ENCODE measurements at places on chromosomes 4 and X. TPM values are rescaled to one million over a fixed set of nuclear protein-coding genes. Genes with fewer than 3 reads are reported as not detected.

DNA sequence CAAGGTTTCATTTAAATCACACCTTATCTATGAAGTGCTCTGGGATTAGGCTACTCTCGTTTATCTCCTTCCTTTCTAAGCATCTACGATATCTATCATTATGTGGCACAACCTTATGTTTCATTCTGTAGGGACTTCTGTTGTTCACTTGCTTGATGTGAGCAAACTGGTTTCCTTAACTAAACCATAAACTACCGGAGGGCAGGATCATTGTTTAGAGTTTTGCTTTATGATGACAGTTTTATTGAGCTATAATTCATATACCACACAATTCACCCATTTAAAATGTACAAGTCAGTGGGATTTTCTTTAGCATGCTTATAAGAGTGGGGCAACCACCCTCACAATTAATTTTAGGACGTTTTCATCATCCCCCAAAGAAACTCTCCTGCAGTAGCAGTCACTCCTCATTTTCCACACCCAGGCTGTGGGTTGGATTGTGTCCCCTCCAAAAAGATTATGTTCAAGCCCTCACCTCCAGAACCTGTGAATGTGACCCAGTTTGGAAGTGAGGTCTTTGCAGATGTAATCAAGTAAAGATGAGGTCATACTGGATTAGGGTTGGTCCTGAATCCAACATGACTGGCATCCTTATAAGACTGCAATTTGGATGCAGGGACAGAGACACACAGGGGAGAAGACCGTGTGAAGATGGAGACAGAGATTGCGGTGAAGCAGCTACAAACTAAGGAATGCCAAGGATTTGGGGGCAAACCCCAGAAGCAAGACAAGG lies 42.1 kb upstream of the SH3RF1 start:
- DNase-seq, result peak; percentile 40

DNA sequence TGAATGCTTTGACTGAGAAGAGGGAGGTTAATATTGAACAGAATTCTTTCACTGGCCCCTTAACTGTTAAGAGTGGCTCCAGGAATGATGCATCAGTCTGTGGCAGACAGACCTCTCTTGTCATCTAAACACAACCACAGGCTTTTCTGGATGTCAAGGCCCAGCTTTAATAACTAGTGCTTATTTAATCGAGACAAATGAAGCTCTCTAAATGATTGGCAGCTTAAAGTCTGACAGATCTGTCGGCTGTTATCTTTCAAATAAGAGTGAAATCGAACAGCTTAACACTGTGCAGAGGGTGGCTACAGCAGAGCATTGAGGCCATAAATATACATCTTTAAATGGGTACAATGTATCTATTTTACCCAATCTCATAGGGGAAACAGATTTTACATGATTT lies 500.8 kb upstream of the PABPC4L start:
- DNase-seq, result no peak

DNA sequence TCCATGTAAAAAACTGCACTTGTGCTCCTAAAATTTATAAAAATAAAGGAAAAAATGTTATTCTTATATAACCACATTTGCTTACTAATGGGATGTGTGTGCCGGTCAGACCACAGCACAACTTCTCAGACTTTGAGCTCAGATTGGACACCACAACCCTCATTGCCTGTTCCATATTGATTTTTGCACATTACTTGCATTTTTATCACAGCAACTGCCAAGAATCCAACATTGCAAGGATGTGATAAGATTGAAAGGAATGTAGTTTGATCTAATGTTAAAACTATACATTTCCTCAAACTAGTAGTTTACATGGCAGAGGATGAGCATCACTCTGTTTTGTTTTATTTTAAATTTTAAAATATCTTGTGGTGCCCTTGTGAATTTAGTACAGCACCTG lies 227.8 kb downstream of the KDR start:
- no peak for DNase-seq

DNA sequence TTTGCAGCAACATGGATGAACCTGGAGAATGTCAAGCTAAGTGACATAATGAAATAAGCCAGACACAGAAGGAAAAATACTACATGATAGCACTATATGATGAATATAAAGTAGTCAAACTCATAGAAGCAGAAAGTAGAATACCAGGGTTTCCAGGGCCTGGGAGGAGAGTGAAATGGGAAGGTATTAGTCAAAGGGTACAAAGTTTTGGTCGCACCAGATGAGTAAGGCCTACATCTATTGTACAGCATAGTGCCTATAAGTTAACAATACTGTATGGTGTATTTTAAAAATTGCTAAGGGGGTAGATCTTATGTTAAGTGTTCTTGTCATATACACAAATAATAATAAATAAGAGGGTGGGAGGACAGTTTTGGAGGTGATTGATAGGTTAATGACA lies 41.5 kb downstream of the ENOX2 start:
- no peak for DNase-seq

DNA sequence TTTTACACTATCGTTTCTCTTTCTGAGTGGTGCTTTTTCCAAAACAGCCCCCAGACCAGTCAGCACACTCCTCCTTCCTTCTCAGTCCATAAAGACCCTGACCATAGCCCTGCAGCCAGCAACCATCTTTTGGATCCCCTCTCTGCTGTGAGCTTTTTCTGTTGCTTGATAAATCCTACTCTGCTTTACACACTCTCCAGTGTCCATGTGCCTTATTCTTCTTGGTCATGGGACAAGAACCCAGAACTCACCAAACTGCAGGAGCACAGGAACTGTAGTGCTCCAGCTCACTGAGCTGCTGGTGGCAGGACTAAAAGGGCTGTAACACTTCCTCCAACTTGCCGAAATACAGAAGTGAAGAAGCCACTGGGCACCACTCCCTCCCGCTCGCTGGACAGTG lies 32.5 kb downstream of the COX18 start:
- DNase-seq, result no peak

TIGD4 gene
- total RNA-seq, result under 0.01 TPM

UGT2A1 gene
- total RNA-seq, result not detected

DNA sequence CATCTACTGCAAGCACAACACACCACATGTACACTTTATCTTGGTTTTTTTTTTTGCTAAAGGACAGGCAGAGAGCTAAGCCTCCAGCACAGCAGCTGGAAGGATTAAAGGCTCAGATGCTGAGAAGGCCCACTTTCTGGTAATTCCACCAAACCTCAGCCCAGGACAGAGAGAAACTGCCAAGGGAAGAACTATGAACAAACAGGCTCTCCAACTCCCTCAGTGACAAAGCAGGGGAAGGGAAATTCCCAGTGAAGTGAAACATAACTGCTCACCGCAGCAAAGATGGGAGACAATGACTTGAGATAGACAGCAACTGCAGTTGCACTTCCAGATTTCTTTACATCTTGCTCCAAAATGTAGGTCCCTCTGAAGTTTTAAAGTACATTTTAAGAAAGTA lies 4.8 kb downstream of the PROM1 start:
- peak; percentile 71 for DNase-seq
